ENCODE measurements at places on chromosomes 11 and 22.

DNA sequence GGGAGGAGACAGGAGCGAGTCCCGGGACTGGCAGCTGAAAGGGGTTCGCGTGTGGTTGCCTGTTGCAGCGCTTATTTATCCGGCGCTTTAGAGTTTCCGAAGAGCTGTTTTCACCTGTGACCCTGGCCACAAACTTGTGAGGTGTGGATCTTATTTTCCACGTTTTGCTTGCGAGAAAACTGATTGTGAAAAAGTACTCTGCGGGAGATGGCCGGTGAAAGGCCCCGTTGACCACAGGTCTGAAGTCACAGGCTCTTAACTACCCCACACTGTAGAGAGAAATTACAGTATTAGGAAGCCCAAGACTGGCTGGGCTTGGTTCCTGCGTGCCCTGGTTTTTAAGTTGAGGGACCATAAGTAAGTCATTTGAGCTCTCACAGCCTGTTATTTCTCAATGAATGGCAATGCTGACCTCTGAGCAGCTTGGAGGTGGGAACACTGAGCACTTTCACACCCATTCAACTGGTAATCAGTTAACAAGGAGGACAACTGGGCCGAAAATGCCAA is 379 bp upstream of the RAB38 start:
- DNase-seq: no peak

- no peak for DNase-seq
Observed at GRCh38 chr11:95611827-95612226, 177.8 kb downstream of the FAM76B start.

GRCh38 chr11:47989779-47990178 is 9.4 kb downstream of the PTPRJ start:
- no peak for DNase-seq

- peak; percentile 47 for DNase-seq
Observed at GRCh38 chr22:37018815-37019308, 385 bp downstream of the TST start.

- no peak for DNase-seq
Observed at GRCh38 chr11:103898065-103898464, 138.4 kb upstream of the DDI1 start.

GRCh38 chr11:8735094-8735493 is 52.5 kb downstream of the RPL27A start:
- DNase-seq: no peak

DNA sequence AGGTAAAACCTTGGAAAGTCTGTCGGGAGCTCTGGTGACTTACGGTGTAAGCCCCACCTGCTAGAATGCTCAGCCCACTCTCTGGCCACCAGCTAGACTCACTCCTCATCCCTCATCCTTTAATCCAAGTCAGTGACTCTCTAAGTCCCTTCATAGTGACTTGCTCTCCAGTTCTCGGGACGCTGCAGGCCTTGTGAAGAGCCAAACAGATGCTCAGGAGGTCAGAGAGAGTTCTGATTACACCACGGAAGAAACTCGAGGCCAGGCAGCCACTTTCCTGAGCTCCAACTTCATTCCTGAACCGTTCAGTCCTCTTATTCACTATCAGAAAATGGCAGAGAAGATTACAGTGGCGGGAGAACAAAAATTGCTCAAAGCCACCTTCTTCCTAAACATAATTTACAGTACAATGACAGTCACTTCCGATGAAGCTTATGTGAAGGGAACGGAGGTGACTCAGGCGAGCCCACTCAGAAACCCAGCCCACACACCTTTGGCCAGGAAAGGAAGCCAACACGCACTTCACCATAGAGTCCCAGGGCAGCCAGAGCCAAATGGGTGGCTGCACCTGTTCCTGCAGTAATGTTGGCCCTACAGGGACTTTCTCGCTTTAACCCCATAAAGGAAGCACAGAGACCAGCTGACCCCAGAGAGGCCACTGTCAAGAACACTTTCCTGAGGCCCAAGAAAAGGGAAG is 100.4 kb downstream of the GALNT18 start:
- no peak for DNase-seq

DNA sequence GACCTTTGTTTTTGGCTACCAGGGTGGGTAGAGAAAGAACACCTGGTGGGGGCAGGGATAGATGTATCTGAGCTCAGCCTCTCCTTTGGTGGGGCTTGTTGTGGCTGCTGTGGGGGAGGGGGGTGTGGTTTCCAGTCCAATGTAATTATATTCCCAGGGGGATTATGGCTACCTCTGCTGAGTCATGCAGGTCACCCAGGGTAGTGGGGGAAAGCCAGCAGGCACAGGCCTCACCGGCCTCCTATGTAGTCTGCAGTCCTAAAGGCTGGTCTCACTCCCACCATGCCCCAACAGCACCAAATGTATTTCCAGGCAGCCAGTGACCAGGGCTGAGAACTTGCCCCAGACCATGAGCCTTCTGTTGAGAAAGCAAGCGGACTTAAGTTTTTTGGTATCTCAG is 119.6 kb downstream of the DYNC2H1 start:
- DNase-seq: peak; percentile 17

GRCh38 chr11:115325523-115325922 is 178.7 kb downstream of the CADM1 start:
- DNase-seq: no peak

DNA sequence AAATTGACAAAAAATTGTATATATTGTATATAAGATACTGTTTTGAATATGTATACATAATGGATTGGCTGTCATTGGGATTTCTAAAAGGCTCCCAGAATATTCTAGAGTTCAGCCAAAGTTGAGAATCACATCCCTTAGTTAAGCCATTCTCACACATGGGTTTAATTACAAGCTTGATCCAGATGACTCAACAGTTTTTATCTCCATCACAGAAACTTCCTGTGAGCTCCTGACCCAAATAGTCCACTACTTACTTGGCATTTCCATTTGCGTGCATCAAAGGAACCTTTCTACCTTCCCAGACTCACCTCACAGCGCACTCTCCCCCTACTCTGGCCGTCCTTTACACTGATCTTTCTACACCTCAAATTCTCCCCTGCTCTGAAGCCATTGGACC is 184.8 kb upstream of the ARHGAP20 start:
- peak; percentile 94 for DNase-seq

DNA sequence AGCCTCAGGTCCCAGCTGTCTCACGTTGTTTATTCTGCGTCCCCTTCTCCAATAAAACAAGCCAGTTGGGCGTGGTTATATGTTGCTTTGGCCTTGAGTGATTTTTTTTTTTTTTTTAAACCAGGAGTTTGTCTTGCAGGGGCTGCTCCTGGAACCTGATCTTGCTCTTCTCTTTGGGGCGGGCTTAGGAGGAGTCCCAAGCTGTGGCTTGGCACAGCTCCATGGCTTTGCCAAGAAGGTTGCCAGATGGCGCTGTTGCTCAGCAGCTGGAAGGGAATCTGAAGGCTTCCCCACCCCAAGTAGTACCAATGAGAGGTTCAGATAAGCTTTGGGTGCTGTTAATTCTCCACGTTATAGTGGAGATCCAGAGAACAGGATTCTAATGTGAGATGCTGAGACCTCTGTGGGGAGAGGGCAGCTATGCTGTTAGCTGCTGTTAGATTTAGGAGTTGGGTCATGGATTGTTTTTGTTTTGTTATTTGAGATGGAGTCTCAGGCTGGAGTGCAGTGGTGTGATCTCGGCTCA is 2.0 kb upstream of the FERMT3 start:
- peak; percentile 98 for DNase-seq

GRCh38 chr11:77299528-77299993 is 1.9 kb downstream of the GDPD4 start:
- peak; percentile 28 for DNase-seq

DNA sequence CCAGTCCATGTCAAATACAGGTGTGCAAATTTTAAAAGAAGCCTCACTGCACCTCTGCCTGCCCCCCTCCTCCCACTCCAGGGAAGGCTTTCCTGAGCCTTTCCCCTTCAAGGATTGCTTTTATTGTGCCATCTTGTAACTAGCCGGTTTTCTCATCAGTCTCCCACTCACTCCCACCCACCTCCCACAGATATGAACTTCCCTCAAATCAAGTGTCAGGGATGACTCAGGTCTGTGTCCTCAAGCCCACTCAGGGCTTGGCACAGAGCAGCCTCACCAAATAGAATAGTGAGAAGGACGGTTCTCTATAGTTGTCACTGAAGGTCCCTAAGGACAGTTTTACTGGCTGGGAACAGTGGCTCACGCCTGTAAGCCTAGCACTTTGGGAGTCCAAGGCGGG is 43.0 kb downstream of the THAP12 start:
- no peak for DNase-seq

DNA sequence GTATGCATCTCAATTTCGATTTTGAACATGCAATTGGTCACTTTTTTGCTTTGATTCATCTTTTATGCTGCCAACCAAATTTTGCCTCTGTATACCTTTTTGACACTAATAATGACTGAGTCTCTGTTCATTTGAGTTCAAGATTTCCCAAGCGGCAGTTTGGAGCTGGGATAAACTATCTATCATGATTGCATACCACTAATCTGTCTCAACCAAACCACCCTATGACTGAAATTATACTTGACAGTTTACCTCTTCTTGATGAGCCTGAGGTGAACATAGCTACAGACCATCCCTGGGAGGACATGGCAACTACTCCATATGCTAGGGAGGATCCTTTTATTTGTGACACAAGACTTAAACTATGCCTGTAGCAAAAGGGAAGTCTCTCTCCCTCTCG is 146.2 kb downstream of the PAX6 start:
- DNase-seq: no peak

- DNase-seq: no peak
Observed at GRCh38 chr11:71130106-71130505, 122.3 kb downstream of the SHANK2 start.

DNA sequence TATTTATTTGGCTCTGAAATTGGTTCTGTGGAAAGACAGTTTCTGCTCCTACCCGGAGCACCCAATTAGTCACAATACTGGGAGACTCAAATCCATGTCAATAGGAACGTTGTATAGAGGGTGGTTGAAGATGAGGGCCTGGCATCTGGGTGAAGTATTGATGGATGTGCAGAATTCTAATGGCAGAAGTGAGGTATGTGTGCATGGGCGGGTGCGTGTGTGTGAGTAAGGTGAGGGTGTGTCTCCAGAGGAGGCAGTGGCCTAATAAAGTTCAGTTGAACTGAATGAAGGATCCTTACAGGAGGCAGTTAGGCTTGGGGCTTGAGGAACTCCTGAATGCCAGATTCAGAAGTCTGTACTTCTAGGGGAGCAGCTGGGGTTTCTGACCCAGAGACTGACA is 71.8 kb upstream of the B3GAT1 start:
- DNase-seq: no peak

Data from iris pigment epithelial cell (primary cell).